ENCODE measurements at places on chromosomes 3 and 15. TPM values are rescaled to one million over a fixed set of nuclear protein-coding genes. Genes with fewer than 3 reads are reported as not detected.

- DNase-seq: no peak
- H3K4me1 ChIP-seq: no peaks in the 10 kb centered on the region
- peaks cover 19% of the 10 kb centered on the region for H3K36me3 ChIP-seq
- no peak overlapping the region for H3K27ac ChIP-seq
- no peak overlapping the region for H3K4me3 ChIP-seq
Observed at GRCh38 chr3:129469026-129469425, 29.0 kb downstream of the IFT122 start.

- H3K4me3 ChIP-seq: no peak overlapping the region
- no peaks in the 10 kb centered on the region for H3K36me3 ChIP-seq
- DNase-seq: peak; percentile 71
- no peaks in the 10 kb centered on the region for H3K27me3 ChIP-seq
- peaks cover 71% of the 10 kb centered on the region for H3K4me1 ChIP-seq
- H3K27ac ChIP-seq: peak overlapping the region; percentile 63
Observed at GRCh38 chr15:99450896-99451358, 114.9 kb upstream of the MEF2A start.

GRCh38 chr3:14210843-14211594 is 32.4 kb downstream of the LSM3 start:
- no peaks in the 10 kb centered on the region for H3K36me3 ChIP-seq
- no peaks in the 10 kb centered on the region for H3K27me3 ChIP-seq
- DNase-seq: no peak
- H3K4me1 ChIP-seq: peaks cover 55% of the 10 kb centered on the region
- peak overlapping the region; percentile 86 for H3K27ac ChIP-seq
- no peak overlapping the region for H3K4me3 ChIP-seq

DNA sequence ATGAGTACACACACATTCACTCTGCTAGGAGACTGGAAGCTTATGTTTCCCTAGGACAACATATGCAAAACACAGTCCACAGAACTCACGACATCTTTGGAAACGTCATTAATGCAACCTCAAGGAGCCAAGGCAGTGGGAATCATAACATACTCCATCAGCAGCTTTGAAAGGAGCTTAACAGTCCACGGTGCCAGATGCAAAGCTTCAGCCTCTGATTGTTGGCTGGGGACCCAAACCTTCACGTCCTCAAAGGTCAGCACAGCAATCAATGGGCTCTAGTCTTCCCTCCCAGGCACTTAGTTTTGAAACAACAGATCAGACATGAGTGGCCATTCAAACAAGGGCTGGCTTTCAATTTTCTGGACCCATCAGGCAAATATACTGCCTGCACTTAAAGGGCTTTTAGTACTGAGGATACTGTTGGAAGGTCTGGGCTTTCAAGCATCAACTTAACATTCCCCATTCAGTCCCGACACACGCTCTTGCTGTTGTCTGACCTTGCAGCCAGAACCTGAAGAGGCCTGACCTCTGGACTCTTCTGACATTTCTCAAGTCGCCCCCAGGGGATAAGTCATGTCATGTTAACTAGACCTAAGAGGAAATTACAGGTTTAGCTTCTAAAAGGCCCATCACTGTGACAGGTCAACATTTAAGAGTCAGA is 223.0 kb downstream of the PDZRN3 start:
- H3K4me1 ChIP-seq: peaks cover 7% of the 10 kb centered on the region
- peaks cover 37% of the 10 kb centered on the region for H3K36me3 ChIP-seq
- no peak overlapping the region for H3K4me3 ChIP-seq
- no peak for DNase-seq
- no peaks in the 10 kb centered on the region for H3K27me3 ChIP-seq
- H3K27ac ChIP-seq: no peak overlapping the region

SLC22A14 gene
- total RNA-seq: 0.47 TPM

MESP2 gene
- not detected for total RNA-seq

SAMD7 gene
- total RNA-seq: not detected

DNA sequence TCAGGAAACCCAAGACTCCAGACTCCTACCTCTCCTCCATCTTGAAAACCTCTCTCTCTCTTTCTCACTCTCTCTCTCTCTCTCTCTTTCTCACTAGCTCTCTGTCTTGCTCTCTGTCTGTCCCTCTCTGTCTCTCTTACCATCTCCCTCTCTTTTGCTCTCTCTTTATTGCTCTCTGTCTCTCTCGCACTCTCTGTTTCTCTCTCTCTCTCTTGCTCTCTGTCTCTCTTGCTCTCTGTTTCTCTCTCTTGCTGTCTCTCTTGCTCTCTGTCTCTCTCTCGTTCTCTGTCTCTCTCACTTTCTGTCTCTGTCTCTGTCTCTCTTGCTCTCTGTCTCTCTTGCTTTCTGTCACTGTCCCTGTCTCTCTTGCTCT is 75.0 kb upstream of the NR2E3 start:
- peaks cover 1% of the 10 kb centered on the region for H3K4me1 ChIP-seq
- H3K36me3 ChIP-seq: no peaks in the 10 kb centered on the region
- no peak overlapping the region for H3K4me3 ChIP-seq
- DNase-seq: no peak
- peaks cover 4% of the 10 kb centered on the region for H3K27me3 ChIP-seq

CTXN2 gene
- not detected for total RNA-seq

- H3K4me1 ChIP-seq: peaks cover 89% of the 10 kb centered on the region
- H3K27ac ChIP-seq: peak overlapping the region; percentile 84
- no peaks in the 10 kb centered on the region for H3K27me3 ChIP-seq
- peak overlapping the region; percentile 53 for H3K4me3 ChIP-seq
- DNase-seq: no peak
Observed at GRCh38 chr3:185728630-185729336, 96.1 kb downstream of the IGF2BP2 start.

DNA sequence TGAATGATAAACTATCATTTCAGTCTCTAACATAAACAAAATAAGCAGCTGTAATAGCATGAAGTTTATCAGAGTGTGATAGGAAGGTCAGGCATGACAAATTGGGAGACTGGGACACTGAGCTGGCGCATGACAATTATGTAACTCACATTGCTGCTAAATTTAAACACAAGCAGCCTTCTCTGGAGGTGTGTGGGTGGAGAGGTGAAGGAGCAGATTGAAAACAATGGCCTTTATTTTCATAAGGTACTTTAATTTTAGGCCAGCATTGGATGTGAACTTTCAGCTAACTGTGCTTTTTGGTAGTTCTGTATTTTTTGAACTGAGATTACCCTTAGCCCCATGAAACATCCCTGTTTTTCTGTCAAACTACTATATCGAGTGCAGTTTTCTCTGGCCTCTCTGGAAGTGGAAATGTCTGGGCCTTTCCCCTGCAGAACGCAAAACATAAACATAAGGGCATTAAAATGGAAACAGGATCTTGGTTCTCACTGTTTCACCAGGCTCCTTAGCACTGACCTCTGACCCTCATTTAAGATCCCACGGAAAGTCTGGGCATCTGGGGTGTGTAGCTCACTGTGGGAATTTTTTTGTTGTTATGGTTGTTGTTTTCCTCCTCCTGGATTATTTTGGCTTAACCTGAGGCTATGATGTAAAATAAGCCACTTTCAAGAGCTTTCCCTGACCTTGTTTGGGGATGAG is 160.1 kb upstream of the DPH6 start:
- H3K36me3 ChIP-seq: no peaks in the 10 kb centered on the region
- peak overlapping the region; percentile 74 for H3K27ac ChIP-seq
- peaks cover 42% of the 10 kb centered on the region for H3K4me1 ChIP-seq
- no peak for DNase-seq
- H3K4me3 ChIP-seq: no peak overlapping the region
- no peaks in the 10 kb centered on the region for H3K27me3 ChIP-seq

- H3K4me1 ChIP-seq: peaks cover 27% of the 10 kb centered on the region
- no peaks in the 10 kb centered on the region for H3K36me3 ChIP-seq
- H3K4me3 ChIP-seq: no peak overlapping the region
- DNase-seq: no peak
Observed at GRCh38 chr15:51135276-51135675, 40.6 kb upstream of the TNFAIP8L3 start.

DNA sequence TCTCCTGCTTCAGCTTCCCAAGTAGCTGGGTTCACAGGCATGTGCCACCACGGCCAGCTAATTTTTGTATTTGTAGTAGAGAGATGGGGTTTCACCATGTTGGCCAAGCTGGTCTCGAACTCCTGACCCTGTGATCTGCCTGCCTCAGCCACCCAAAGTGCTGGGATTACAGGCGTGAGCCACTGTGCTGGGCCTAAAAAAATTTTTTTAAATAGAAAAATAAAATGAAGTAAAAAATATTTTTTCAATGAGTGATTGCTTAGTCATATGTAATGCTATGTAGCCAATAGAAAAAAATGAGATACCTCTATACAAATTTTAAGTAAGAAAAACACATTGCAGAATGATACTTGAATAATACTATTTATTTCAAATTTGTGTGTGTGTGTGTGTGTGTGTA is 27.9 kb upstream of the SLC30A4 start:
- DNase-seq: no peak
- no peak overlapping the region for H3K4me3 ChIP-seq
- H3K36me3 ChIP-seq: no peaks in the 10 kb centered on the region

DNA sequence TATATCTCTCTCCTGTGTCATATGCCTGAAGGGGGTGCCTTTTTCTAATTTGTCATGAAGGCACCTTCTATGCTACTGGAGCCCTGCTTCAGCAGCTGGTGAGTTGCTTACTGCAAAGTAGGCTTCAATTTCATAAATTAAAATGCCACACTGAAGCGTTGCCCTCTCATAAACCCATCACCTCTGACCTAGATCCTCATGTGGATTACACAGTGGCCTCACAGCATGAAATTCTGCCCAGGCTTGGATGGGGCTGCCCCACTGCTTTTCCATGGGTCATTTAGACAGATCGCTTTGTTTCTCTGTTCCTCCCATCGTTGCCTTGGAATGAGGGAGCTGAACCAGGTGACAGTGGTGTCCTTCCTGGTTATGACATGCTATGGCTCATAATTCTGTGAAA is 131.2 kb downstream of the RPL22L1 start:
- peaks cover 49% of the 10 kb centered on the region for H3K4me1 ChIP-seq
- no peaks in the 10 kb centered on the region for H3K36me3 ChIP-seq
- no peak overlapping the region for H3K4me3 ChIP-seq
- no peak for DNase-seq
- H3K27ac ChIP-seq: no peak overlapping the region

DNA sequence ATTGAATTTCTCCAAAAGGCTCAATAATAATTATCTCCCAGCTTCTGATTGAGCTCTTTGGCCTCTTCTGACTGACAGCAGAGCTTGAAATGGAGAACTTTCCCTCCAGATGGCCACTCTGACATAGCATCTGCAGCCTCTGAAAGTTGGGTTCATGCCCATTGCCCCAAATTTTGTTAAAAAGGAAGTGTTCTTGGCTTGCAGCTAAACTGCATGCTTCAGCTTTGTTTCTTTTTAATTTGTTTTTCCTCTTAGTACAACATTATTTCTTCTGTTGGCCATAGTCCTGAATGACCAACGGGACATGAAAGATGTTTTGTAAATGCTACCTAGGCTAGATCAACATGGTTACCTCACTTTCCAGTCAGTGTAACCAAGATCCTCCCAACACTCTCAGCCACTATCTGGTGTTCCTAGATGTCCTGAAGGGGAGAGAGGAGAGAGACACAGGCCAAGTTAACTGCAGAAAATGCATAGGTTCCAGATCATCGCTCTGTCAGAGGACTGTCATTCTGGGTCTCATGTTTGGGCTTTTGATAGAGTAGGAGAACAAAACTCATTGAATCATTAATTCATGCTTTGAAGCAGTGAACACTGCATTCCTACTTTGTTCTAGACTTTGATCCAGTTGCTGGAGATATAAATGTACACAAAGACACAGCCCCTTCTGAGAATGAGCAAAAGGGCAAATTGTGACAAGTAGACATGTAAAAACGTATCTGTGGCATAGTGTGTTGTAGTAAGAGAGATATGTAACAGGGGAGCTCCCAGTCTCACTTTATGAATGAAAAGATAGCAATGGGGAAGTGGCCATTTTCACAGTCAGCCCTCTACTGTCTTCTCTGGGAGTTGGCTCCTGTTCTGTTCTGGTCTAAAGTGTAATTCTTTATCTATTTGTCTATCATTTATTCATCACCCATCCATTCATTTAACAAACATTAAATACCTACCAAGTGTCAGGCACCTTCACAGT is 156.2 kb downstream of the ZNF621 start:
- no peak overlapping the region for H3K4me3 ChIP-seq
- H3K27me3 ChIP-seq: peaks cover 3% of the 10 kb centered on the region
- no peaks in the 10 kb centered on the region for H3K36me3 ChIP-seq
- no peak overlapping the region for H3K27ac ChIP-seq
- DNase-seq: no peak
- no peaks in the 10 kb centered on the region for H3K4me1 ChIP-seq

- no peak overlapping the region for H3K4me3 ChIP-seq
- H3K27ac ChIP-seq: no peak overlapping the region
- H3K27me3 ChIP-seq: no peaks in the 10 kb centered on the region
- peak; percentile 88 for DNase-seq
Observed at GRCh38 chr3:58532794-58533220, 4.2 kb downstream of the ACOX2 start.

DNA sequence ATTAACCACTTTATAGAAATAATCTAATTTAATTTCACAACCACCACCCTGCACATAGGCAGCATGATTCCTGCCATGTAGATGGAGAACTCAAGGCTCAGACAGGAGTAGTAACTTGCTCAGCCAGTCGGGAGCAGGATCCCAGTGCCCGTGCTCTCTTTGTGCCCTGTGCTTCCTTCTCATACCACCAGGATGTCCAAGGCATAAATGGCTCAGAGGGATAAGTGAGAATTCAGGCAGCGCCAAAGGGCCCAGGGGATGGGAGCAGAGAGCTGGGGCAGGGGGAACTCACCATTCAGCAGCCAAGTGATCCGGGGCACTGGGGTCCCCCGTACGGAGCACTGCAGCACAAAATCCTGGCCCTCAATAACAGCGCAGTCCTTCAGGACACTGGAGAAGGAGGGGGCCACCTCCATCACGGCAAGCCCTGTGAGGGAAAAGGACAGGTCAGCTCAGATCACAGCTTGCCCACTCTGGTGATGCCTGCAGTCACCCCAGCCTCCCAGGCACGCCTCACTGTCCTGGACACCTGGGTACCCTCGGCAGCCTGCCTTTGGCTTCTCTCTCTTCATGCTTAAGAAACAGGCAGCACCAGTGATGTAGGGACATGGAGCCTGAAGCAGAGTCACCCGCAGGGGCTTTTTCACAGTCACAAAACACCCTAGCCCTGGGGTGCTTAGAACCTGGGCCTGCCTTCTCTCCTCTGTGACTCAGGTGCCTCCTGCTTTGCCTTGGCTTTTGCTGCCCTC is 141.0 kb upstream of the HACD2 start:
- H3K4me3 ChIP-seq: no peak overlapping the region
- H3K4me1 ChIP-seq: peaks cover 12% of the 10 kb centered on the region
- no peaks in the 10 kb centered on the region for H3K27me3 ChIP-seq
- no peaks in the 10 kb centered on the region for H3K36me3 ChIP-seq
- H3K27ac ChIP-seq: no peak overlapping the region
